Thoracic aorta endothelial cell (primary cell): ENCODE measurements at places on chromosomes 1 and 21. TPM values are rescaled to one million over a fixed set of nuclear protein-coding genes. Genes with fewer than 3 reads are reported as not detected.

SAMD11 gene
- total RNA-seq = not detected in 2 replicates

LEFTY2 gene
- 0.13 TPM in 1 of 2 replicates, not detected in the other for total RNA-seq

SPRR2G gene
- not detected in 2 replicates for total RNA-seq

TRIM58 gene
- 0.40 and 0.43 TPM in 2 replicates for total RNA-seq

BRDT gene
- total RNA-seq = not detected in 2 replicates

PLA2G2D gene
- total RNA-seq = not detected in 2 replicates

PTBP2 gene
- total RNA-seq = 28.7 and 34.4 TPM in 2 replicates
